Cerebellar nuclear complex (tissue), 1 donor: ENCODE measurements at places on chromosomes 16 and 17.

- DNase-seq, result no peak
Measured at GRCh38 chr16:3020247-3020603, at the start of gene TNFRSF12A. TNFRSF12A (plus strand) TSS chr16:3020368; CDS start chr16:3020398, 30 bp downstream.

DNA sequence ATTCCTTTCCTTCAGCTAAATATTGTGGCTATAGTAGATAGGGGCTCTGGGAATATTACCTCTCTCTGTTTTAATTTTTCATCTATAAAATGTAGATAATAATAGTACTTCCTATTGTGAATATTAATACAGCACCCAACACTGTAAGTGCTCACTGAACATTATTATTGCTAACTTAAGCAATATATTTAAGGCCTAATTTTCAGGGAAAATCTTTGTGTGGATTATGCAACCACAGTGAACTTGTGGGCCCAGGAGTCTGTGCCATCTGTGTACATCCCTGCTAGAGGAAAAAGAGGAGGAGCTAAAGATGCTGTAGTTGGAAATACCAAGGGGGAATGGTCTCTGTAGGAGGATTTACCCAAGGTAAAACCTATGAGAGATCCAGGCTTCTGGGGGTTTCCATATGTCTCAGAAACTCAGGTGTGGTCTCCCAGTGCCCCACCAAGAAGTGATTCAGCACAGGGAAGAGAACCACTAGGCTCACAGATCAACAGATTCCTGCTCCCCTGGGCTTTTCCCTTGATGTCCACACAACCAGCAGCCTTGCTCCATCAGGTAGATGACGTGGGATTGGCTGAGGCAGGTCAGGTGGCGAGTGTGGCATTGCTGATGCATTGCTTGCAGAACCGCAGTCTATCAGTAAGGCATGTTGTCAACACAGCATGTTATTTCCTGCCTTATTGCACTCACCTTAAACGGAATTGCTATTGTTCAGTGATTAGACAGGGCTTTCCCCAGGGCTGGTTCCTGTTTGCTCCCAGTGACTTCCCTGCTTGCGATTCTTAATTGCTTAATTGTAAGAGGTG lies 1.6 kb upstream of the N4BP1 start:
- DNase-seq, result no peak

- no peak for DNase-seq
Measured at GRCh38 chr17:66365903-66366302, 63.5 kb downstream of the PRKCA start.

GRCh38 chr16:695355-696089 lies 5.3 kb upstream of the WDR24 start:
- no peak for DNase-seq

- no peak for DNase-seq
Measured at GRCh38 chr17:54007855-54008254, 185.1 kb downstream of the KIF2B start.
